ENCODE measurements at places on chromosomes 2 and 18.

GRCh38 chr18:46466234-46467160, 190.5 kb downstream of the LOXHD1 start:
- no peak for DNase-seq

GRCh38 chr18:9495916-9496705, 20.8 kb downstream of the RALBP1 start:
- no peak for DNase-seq

- no peak for DNase-seq
These were observed 38.3 kb upstream of the DNMT3A start for GRCh38 chr2:25380023-25380422.

DNA sequence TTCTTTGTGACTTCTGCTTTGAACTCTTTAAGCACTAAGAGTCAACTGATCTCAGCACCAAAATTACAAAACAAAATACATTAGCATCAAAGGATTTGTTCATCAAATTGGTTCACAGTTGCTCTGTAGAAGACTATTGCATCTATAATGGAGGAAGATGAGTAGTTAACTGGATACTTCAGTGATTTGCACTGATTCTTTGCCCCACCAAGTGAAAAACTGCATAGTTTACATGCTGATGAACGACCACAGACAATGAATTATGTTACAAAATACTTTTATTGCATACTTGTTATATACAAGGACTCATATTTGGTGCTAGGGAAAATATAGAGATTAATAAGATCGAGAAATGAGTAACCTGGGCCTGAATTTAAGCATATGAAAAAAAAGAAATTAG, 107.2 kb downstream of the SCG2 start:
- DNase-seq: no peak

- no peak for DNase-seq
These were observed 20.9 kb downstream of the SLC39A6 start for GRCh38 chr18:36108196-36108595.

- peak; percentile 76 for DNase-seq
These were observed 58.6 kb downstream of the KCNG2 start for GRCh38 chr18:79856119-79857007.

- DNase-seq: no peak
These were observed 492.3 kb upstream of the ZEB2 start for GRCh38 chr2:145012214-145012670.

GRCh38 chr2:234142530-234142929, 92.0 kb downstream of the SPP2 start:
- no peak for DNase-seq

DNA sequence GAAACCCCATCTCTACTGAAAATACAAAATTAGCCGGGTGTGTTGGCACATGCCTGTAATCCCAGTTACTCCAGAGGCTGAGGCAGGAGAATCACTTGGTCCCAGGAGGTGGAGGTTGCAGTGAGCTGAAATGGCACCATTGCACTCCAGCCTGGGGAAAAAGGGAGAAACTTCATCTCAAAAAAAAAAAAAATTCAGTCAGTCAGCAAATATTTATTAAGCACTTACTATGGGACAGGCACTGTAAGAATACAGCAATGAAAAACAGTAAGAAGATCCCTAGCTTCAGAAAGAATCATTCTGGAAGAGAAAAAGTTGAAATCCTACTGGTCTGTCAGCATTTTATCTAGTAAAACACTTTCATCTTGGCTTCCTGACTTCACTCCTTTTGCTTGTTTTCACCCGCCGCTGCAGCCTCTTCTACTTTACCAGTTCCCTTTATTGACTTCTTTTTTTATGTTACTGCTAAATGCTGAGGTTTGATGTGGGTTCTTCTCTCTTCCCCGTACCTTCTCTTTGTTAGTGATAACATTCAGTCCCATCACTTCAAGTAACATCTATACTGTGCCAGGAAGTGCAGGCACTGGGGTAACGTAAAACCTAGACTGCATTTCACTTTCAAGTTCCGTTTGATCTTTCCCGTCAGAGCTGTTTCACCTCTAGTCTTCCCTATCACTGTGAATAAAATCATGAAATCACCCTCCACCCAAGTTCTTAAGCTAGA, 10.8 kb upstream of the TAF4B start:
- DNase-seq: no peak

GRCh38 chr2:108244667-108245414, 5.1 kb downstream of the SULT1C3 start:
- DNase-seq: no peak

- peak; percentile 93 for DNase-seq
These were observed at the start of gene SFT2D3 for GRCh38 chr2:127701193-127701650. Gene SFT2D3 (plus strand): TSS chr2:127701497. CDS start chr2:127701529, 32 bp downstream.

- no peak for DNase-seq
These were observed 107.1 kb downstream of the LYPD6B start for GRCh38 chr2:149145314-149146295.

GRCh38 chr2:43405829-43406228, 179.4 kb upstream of the ZFP36L2 start:
- DNase-seq: no peak

DNA sequence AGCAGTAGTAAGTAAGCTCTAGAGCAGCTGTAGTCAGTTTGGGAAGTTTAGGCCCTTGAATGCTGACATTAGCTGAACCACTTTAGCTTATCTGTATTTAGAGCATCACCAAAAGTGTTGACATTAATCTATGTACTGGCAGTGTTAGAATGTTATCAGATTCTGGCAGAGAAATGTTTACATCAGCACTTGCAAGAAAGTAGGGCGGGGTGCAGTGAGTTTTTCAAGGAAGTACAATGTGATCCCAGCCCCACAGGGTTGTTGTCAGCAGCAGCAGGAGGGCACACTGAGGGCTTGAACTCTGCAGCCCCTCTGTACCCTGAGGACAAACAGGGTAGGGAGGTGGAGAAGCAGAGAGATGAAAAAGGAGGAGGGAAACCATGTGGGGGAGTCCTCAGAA, 35.5 kb upstream of the RMP24 start:
- no peak for DNase-seq

DNA sequence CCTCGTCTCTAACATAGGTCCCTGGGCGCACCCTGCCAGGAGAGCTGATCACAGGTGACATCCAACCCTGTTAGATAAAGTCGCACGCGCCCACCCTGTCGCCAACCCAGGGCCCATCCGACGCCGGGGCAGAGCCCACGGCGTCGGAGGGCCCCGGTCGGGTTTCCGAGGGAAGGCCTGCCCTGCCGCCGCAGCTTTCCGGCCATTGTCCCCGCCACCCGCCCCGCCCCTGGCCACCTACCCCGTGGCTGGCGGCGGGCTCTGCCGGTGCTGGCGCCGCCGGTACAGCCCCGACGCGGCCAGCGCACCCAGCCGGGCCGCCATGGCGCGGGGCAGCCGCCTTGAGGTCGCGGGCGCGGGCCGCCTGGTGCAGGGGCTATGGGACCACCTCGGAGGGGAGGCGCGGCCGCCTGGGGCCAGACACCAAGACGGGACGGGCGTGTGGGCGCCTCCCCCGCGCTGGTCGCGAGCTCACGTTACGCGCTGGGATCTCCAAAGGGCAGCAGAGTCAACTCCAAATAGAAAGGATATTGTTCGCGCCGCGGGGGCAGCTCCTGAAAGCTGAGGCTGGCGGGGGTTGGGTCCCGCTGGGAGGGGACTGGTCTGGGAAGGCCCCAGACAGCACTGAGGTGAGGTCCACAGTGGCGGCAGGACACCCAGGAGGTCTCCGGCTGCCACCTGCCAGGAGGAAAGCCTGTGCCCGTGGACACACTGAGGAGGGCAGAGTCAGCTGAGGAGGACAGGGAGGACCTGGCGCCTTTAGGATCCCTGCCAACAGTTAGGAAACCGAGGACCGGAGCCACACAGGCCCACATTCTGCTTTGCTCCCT, 11.1 kb downstream of the LIMS2 start:
- DNase-seq: no peak

DNA sequence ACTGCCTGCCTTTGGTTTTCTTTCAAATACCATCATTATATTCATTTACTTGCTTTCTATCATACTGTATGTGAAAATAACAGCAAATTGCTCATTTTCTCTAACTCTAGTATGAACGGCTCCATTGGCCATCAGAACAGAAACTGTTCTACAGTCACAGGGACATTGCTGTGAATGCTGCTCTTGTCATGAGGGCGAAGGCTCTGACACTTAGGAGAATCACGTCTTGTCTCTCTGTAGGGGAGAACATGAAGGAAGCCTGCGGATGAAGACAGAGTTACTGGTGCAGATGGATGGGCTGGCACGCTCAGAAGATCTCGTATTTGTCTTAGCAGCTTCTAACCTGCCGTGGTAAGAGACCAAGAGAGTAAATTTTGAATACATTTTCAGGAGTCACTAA, 41.7 kb upstream of the ELOA2 start:
- no peak for DNase-seq

- no peak for DNase-seq
These were observed 425.8 kb upstream of the KCNH7 start for GRCh38 chr2:163264341-163264740.

DNA sequence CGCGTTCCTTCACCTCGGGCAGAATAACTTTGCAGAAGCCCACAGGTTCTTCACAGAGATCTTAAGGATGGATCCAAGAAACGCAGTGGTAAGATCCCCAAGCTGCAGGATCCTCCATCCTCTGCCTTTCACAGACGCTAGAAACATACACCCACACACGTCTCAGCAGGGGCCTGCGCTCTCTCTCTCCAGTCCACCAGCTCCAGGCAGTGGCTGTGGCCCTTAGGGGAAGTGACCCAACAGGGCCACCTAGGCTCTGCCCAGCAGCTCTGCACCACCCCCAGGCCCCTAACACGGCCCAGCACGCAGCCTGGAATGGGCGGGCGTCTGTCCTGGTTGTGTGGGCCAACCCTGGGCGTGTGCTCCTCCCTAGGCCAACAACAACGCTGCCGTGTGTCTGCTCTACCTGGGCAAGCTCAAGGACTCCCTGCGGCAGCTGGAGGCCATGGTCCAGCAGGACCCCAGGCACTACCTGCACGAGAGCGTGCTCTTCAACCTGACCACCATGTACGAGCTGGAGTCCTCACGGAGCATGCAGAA, 40.4 kb downstream of the ADI1 start:
- DNase-seq: no peak

GRCh38 chr18:32201948-32202672, 12.3 kb downstream of the MEP1B start:
- no peak for DNase-seq

DNA sequence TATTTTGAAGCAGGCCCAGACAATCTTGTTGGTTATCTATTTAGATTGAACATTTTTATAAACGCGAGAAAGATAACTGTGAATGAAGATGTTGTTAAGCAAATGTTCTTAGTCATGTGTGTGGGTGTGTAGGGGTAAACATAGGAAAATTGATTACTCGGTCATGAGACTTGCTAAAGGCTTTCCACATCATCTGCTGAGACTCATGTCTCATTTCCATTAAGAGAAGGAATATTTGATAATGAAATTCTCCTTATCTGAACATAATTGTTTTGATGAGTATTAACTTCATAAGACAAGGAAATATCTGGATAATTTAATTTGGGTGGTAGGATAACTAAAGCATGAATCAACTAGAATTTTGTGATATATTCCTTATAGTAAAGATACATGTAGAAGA, 19.7 kb downstream of the CCDC102B start:
- no peak for DNase-seq

- no peak for DNase-seq
These were observed 635.1 kb upstream of the SLC39A10 start for GRCh38 chr2:195021711-195022507.

DNA sequence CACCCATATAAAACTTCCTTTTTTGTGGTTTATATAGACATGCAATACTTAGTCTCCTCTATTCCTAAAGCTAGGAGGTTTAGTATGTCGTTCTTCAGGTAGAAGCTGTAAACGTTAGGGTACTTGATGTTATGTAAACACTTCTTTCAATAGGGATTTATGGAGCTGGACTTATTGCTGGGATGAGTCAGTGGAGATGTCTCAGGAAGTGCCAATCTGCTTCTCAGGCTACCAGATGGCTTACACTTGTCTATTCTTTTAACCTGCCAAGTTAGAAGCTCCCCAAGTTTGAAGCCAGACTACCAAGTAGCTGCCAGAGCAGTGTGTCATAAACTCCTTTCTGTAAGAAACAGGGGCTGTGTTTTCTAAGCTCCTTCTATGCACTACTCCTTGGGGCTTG, 756.5 kb upstream of the LRRTM1 start:
- no peak for DNase-seq

DNA sequence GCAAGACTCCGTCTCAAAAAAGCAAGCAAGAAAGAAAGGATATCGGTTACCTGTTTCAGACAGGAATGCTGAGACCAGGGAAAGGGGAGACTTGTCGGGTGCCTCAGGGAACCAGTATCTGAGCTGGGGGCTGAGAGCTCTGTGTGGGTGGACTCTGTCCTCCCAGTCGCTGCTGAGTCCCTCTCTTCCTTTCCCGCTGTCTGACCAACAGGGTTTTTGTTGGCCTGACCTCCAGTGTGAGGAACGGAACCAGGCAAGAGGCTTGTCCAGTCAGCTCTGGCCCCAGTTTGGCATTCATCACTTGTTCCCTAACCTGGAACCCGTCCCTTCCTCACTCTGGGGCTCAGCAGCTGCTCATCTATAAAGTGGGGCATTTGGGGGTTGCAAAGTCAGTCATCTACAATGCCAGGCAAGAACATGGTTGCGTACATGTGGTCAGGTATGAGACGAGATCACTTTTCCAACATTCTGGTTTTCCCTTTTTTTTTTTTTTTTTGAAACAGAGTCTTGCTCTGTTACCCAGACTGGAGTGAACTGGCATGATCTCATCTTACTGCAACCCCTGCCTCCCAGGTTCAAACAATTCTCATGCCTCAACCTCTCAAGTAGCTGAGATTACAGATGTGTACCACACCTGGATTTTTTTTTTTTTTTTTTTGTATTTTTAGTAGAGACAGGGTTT, 116.4 kb downstream of the PLB1 start:
- DNase-seq: no peak

DNA sequence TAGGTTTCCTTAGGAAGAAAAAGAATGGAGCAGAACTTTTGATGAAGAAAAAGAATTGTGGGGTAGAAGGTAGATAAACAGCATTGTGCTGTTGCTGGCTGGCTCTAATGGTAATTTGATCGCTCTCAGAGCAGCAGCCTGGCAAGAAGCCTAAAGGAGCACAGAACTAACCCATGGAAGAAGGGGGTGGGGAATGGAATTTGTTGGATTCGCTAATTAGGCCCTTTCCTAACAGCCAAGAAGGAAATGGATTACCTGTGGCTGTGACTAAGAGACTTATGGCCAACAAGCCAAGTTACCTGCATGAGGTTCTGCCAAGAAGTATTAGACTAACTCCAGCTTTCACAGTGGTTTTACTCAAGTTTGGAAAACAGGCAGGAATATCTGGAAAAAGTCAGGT, 210.6 kb downstream of the IKZF2 start:
- DNase-seq: no peak

- no peak for DNase-seq
These were observed 623.1 kb downstream of the CCDC85A start for GRCh38 chr2:56806924-56807323.

GRCh38 chr2:128306931-128307460, 11.7 kb downstream of the HS6ST1 start:
- DNase-seq: peak; percentile 34

GRCh38 chr2:132875193-132875592, 205.2 kb upstream of the LYPD1 start:
- DNase-seq: no peak

- DNase-seq: no peak
These were observed 5.1 kb downstream of the DLX2 start for GRCh38 chr2:172097557-172098131.

GRCh38 chr2:217790195-217790594, 212.6 kb downstream of the TNS1 start:
- no peak for DNase-seq

- DNase-seq: no peak
These were observed 5.1 kb upstream of the LANCL1 start for GRCh38 chr2:210481601-210482175.

Measured in glutamatergic neuron (in vitro differentiated cells).